Pulmonary artery endothelial cell (primary cell): ENCODE measurements at places on chromosomes 16 and 17. TPM values are rescaled to one million over a fixed set of nuclear protein-coding genes. Genes with fewer than 3 reads are reported as not detected.

The HOXB7 gene
- 0.11 and 0.59 TPM in 2 replicates for total RNA-seq

The CYB5B gene
- 102 and 165 TPM in 2 replicates for total RNA-seq

The OR1D2 gene
- not detected in 2 replicates for total RNA-seq

The CTRB2 gene
- not detected in 2 replicates for total RNA-seq

The TUBG1 gene
- 24.3 and 42.7 TPM in 2 replicates for total RNA-seq

The KRTAP1-1 gene
- not detected in 2 replicates for total RNA-seq

The MYBBP1A gene
- total RNA-seq = 64.8 and 76.2 TPM in 2 replicates

The NPW gene
- 0.33 and 0.46 TPM in 2 replicates for total RNA-seq

The AANAT gene
- total RNA-seq = not detected in 2 replicates

The CPHXL2 gene
- total RNA-seq = not detected in 2 replicates

DNA sequence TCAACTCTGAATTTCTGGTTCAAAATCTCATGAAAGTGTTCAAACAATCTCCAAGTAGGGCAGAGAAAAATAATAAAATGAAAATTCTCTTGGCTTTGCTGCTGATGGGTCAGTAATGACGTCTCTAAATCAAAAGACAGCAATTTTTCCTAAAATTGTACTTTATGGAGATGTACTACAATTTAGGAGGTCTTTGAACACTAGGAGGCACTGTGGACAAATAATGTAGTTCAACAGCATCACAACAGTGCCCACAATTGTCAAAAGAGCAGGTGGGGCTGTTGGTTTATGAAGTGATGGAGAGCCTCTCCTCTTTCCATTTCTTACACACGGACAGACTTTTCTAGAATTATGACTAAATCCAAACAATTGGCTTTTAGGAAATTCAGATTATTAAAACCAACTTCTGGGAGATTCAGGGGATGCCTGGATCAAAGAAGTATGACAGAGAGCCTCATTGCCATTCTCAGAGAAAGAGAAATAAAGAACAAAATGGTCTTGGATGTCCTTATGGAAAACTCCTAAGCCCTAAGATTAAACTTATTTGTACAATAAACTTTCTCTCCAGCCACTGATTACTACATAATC, 23.8 kb downstream of the EZH1 start:
- DNase-seq = peak; percentile 52

- DNase-seq = no peak
These were observed 133.5 kb downstream of the FTO start for GRCh38 chr16:53837426-53837825.

DNA sequence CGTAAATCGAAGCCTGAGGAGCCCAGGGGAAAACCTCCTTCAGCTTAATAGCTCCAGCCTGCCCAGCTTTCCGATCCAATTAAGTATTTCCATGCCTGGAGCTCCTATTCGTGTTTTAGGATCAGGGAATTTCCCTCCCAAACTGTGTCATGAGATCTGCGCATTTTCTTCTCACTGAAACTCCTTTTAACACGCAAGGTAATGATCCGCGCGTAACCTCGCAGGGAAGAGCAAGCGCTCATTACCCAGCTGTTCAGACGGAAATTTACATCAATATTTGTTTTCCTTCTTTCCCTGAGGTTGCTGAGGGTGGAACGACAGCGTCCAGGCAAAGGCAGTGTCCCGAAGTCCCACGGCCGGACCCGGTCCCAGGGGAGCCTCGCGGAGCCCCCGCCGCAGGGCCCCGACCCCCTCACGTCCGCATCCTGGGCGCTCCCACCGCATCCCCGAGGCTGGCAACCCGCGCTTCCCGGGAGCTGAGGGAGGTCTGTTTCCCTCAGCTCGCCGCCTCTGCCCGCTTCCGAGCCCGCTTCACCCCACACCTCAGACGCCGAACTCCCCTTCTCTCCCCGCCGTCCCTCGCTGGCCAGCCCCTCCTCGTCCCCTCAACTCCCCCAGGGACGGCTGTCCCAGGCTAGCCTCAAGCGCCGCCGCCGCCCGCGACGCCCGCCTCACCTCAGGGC, 415 bp downstream of the ABCA5 start:
- no peak for DNase-seq

DNA sequence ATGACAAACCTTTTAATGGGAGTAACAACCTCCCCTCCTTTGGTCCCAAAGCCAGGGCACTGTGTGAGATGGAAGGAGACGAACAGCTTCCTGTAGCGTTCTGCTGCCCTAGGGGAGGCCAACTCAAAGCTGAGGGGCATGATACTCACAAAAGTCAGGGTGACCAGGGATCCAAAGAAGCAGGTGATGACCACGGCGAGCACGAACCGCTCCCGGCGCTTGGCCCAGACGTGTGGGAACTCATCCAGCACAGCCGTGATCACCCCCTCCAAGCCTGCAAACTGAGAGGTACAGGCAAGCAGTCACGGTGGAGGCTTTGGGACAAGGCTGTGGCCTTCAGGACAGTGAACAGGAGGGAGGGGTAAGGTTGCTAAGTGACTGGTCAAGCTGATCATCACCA, 25.1 kb downstream of the SLC6A4 start:
- no peak for DNase-seq

- peak; percentile 55 for DNase-seq
These were observed 96.5 kb downstream of the YPEL2 start for GRCh38 chr17:59427996-59428395.

DNA sequence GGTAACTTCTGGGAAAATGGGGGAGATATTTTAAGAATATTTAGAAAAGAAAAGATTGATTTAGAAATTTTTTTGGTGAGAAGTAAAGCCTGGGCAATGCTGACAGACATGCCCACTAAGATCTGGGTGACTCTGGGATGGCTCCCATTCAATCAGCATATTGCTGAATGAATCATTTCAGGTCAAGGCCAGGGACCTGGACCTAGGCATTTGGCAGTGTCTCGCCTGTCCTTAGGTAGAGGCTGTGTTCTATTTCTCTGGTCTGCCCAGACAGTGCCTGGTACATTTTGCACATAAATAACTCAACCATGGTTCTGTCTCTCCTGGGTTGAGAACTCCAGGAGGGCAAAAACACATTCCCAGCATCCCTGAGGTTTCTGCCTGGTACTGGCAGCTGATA, 39.9 kb downstream of the SMPD3 start:
- DNase-seq = no peak

DNA sequence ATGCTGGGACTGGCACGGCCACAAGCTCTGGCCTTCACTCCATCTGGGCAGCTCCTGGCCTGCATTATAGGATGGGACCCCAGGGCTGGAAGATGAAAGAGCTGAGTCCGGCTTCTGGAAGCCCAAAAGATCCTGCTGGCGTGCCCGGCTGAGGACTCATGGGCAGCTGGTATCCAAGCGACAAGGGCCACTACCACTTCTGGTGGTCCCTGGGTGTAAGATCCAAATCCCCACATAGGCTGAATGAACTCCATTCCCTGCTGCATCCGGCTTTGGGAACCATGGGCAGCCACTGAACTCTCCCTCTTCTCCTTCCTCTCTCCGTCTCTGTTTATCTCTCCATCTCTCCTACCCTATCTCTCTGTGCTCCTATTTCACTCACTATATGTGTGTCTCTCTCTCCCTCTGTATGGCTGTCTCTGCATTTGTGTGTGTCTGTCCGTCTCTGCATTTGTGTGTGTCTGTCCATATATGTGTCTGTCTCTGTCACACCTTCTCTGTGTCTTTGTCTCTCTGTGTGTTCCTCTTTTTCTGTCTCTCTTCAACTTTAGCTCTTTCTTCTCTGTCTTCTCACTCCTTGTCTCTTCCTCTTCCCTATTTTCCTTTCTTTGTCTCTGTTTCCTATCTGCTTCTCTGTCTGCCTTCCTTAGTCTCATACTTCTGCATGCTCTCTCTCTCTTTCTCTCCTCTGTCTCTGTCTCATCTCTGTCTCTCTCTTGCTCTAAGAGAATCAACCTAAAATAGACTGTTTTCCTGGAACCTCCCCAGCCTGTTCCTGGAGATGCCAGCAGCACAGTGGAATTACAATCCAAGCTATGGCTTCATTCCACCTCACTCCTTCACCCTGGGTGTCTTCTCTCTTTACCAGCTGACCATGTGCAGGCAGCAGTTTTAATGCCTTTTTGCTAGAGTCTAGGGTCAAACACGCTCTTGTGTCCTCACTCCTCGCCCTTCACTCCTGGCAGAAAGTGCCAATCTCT, 60.4 kb upstream of the IRX6 start:
- DNase-seq = no peak

GRCh38 chr17:47650525-47651522, 1.1 kb downstream of the KPNB1 start:
- peak; percentile 89 for DNase-seq

GRCh38 chr17:2071455-2072281, 16.8 kb downstream of the HIC1 start:
- DNase-seq = no peak

DNA sequence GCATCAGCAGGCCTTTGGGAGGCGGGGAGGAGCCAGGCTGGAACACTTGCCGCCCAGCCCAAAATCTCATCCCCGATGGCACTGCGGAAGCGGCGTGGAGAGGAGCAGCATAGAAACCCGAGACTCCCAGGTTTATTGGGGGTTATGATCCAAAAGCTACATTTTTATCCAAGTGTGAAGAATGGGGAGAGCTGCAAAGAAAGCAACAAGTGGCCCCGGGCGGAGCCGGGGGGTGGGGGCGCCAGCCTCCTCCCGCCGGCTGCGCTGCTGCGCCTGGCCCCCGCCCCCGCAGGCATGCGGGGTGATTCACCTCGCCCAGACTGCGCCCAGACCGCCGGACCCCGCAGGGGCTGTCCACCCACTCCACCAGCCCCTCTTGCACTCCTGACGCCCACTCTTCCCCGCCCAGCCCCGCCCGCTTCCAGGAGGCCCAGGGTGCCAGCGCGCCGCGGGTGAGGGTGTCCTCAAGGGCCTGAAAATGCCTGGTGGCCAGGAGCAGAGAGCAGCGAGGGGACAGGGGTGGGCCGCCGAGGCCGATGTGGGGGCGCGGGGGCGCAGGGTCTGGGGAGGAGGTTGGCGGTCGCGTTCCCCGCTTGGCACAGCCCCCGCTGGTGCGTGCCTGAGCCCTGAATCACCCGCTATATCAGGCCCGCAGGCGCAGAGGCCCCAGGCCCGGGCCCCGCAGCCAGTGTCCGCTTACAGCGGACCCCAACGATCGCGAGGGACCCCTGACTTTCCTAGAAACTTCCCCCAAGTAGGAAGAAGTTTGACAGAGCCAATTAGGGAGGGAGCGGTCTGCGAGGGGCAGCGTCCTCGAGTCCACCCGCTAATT, 1.3 kb downstream of the CAVIN1 start:
- DNase-seq = no peak

GRCh38 chr17:71926746-71927398, 193.9 kb upstream of the SOX9 start:
- DNase-seq = no peak

GRCh38 chr16:85639529-85640253, 26.6 kb downstream of the GSE1 start:
- DNase-seq = no peak

GRCh38 chr17:49567871-49568694, 7.6 kb upstream of the NXPH3 start:
- peak; percentile 48 for DNase-seq

GRCh38 chr17:38443356-38444031, 15.2 kb downstream of the ARHGAP23 start:
- DNase-seq = no peak

- no peak for DNase-seq
These were observed at the start of gene MYL4 for GRCh38 chr17:47208744-47209488. MYL4 (plus strand) TSS chr17:47209348; CDS start chr17:47209423, 75 bp downstream.

- no peak for DNase-seq
These were observed 16.5 kb downstream of the SLC16A3 start for GRCh38 chr17:82245134-82246039.

DNA sequence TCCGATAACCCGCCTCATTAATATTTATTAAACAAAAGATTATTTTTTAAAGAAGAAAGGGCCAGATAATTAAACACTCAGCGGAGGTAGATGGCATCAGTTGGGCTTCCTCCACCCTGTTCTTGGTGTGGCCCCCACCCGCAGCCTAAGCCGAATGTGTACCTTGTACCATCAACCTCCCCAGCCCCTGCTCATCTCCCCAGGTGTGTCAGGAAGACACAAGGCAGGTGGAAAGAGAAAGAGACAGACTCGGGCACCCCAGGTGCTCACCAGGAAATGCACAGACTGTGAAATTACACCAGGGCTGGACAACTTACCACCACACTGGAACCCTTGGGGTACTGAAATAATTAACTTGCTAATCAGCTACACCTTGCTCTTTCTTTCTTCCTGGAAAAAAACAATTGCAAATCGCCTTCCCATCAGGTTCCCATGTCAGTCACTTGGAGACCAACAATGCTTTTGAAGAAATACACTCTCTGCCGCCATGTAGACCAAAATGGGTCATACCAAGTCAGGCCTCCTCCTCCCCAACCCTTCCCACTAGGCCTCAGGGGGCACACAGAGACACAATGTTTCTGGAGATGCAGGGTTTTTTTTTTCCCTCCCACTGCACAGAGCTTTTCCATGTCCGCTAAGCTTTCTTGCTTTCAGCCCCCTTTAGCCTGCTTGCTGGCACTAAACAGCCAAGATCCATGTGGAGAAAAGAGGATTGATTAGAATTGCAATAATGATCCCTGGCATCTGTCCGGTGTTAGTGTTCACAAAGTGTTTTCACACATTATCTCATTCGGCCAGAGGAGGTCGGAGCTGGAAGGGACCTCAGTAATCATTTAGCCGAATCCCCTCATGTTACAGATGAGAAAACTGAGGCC, 8.6 kb upstream of the LHX1 start:
- no peak for DNase-seq

GRCh38 chr17:34452769-34453168, 89.7 kb upstream of the CCL1 start:
- no peak for DNase-seq

GRCh38 chr17:7557775-7558543, 591 bp upstream of the TNFSF13 start:
- DNase-seq = peak; percentile 80

DNA sequence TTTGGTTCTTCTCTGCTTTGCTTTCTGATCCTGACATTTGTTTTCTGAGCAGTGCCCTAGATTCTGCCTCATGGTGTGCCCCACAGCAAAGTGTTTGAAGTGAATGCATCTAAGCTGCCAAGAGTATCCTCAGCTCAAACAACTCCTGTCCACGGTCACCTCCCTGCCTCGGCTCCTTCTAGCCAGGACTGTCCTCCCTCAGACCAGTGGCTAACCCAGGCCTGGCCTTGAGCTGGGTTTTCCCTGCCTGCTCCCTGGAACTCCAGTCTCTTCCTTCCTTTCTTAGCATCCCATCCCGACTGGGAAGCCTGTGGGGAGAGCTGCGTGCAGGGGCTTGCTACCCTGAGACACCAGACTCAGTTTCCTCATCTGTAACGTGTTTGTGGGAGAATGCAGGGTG, 256.5 kb downstream of the GSG1L start:
- no peak for DNase-seq

GRCh38 chr17:20284570-20285295, 182.6 kb downstream of the LGALS9B start:
- no peak for DNase-seq

- DNase-seq = no peak
These were observed 1.2 kb upstream of the MAFG start for GRCh38 chr17:81928544-81929252.

- DNase-seq = no peak
These were observed 99.8 kb upstream of the CDH5 start for GRCh38 chr16:66266436-66267291.

DNA sequence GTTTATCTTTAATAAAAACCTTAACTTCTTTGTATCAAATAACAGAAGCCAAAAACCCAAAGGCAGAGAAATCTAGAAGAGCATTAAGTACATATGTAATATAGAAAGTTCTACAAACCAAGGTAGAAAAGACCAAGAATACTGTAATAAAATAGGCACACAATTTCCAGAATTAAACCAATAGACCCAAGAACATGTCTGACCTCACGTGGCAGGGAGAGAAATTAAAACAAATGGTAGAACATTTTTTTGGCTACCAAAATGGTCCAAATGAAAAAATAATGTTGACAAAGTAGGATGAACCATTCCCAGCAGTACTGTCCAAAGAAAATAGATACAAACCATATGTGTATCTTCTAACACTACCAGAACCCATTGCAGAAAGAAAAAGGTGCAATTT, 183.5 kb downstream of the CPPED1 start:
- DNase-seq = no peak

GRCh38 chr16:51538707-51539498, 387.8 kb upstream of the SALL1 start:
- no peak for DNase-seq
